ENCODE measurements at places on chromosomes 3 and 15.

- peak; percentile 69 for DNase-seq
Measured at GRCh38 chr3:115146418-115147328, at the start of gene ZBTB20. Gene ZBTB20, minus strand, starts transcription at chr3:115147288.

DNA sequence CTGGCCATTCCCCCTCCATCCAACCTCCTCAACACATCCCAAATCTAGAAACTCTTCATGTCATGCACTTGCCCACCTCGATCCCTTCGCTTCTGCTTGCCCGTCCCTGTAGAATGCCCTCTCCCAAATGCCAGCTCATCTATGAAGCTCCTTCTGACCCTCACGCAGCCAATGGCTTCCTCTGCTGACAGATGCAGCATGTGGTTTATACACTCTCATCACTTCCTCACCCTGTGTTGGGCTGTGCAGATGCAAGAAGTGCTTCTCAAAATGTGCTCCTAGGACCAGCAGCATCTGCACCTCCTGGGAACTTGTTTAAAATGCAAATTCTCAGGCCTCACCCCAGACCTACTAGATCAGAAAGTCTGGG lies 51.7 kb downstream of the SEMA5B start:
- DNase-seq, result peak; percentile 60

GRCh38 chr3:167976516-167977361 lies 119.0 kb downstream of the GOLIM4 start:
- no peak for DNase-seq

- no peak for DNase-seq
Measured at GRCh38 chr15:75112848-75113492, 88.7 kb upstream of the C15orf39 start.

DNA sequence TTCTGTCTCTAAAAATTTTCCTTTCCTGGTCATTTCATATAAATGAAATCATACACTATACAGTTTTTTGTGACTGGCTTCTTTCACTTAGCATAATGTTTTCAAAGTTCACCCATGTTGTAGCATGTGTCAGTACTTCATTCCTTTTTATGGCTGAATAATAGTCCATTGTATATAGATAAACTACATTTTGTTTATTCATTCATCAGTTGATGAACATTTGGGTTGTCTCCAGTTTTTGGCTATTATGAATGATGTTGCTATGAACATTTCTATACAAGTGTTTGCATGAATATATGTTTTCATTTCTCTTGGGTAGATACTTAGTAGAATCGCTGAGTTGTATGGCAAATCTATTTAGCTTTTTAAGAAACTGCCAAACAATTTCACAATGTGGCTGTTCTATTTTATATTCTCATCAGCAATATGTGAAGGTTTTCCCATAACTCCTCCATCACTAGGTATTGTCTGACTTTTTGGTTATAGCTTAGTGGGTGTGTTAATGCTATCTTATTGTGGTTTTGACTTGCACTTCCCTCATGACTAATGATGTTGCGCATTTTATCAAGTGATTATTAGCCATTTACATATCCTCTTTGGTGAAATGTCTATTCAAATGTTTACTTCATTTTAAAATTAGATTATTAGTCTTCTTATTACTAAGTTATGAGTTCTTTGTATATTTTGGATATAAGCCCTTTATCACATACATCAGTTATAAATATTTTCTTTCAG lies 21.7 kb upstream of the AP4E1 start:
- no peak for DNase-seq

DNA sequence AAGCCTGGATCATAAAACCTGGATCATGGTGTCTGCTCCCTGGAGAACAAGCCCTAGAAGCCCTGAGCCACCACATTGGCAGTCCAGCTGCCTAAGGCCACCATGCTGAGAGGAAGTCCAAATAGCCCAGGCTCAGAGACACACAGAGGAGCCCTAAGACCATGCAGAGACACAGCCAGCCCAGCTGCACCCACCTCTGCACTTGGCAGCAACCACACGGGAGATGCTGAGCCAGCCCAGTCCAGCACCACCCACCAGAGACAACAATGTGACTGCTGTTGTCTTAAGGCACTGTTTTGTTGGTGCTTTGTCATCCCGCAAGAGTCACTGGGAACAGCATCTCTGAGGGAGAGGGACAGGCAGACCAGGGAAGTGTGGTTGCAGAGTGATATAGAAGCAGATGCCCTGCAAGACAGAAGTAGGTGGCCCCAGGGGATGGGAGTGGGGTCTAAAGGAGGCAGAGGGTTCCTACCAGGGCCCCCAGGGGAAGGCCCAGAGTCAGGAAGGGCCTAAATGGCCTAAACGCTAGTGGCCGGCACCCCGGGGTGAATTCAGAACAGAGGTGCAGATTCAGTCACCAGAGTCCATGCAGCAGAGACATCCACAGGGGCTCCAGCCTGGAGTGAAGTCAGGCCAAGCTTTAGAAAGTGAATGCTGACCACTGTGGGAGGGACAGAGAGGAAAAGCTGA lies 105.4 kb upstream of the PRR20G start:
- DNase-seq, result no peak

DNA sequence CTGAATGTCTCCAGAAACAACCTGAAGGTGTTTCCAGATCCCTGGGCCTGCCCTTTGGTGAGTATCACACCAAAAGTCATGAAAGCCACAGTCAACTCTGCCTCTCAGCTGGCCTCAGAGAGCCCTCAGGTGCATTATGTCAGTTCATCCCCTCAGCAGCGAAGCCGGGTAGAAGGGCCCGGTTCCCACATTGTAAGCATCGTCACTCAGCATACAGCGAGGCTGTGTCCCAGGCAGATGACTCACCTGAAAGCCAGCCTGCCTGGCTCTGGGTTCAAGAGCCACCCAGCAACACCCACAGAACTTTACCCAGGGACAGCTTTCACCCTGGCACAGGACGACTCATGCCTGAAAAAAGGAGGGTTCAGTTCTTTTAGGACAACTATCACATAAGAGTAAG lies 91.6 kb downstream of the LRRK1 start:
- no peak for DNase-seq

DNA sequence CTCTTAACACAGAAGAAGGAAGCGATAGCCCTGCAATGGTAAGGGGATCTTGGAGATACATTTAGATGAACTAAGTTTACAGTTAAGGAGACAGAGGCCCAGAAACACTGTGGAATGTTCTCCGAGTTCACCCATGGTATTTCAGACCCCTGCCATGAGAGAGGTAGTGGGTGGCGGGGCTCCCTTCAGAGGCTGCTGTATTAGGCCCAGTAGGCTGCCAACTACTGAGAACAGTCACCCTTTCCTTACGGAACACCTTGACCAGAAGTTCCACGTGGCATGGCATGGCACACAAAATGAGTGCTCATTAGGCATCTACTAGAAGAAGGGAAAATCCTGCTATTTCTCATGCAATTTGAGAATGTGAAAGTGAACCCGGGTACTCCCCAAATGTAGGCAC lies 195.4 kb downstream of the TNIK start:
- no peak for DNase-seq

- DNase-seq, result no peak
Measured at GRCh38 chr15:80512726-80513660, 108.8 kb downstream of the ARNT2 start.

GRCh38 chr3:123476967-123477750 lies 28.3 kb upstream of the ADCY5 start:
- no peak for DNase-seq

DNA sequence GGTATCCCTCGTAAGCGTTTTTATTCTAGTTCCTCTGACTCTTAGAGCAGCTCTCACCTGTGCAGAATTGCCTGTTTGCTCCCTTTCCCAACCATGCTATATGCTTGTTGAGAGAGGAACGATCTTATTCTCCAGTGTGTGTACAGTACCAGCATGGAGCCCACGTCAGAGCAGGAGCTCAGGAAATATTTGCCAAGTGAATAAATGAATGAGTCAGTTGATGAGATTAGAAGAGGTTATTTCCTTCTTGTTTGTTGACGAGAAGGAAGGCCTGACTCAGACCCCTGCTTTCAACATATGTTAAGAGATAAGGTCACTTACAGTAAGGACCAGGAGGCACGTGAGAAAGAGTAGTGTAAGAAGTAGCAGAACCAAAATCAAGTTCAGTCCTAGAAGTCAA lies 106.3 kb upstream of the ABHD17C start:
- DNase-seq, result no peak

- no peak for DNase-seq
Measured at GRCh38 chr15:51359981-51360380, 18.5 kb downstream of the GLDN start.
